CD14-positive monocyte (primary cell): ENCODE measurements at places on chromosomes 2 and 18.

- no peak for DNase-seq
Observed at GRCh38 chr2:28764909-28765711, 13.5 kb downstream of the PPP1CB start.

- DNase-seq: peak; percentile 58
Observed at GRCh38 chr18:44895176-44895798, 214.6 kb downstream of the SETBP1 start.

- DNase-seq: no peak
Observed at GRCh38 chr2:239716536-239717318, 308.4 kb downstream of the NDUFA10 start.

DNA sequence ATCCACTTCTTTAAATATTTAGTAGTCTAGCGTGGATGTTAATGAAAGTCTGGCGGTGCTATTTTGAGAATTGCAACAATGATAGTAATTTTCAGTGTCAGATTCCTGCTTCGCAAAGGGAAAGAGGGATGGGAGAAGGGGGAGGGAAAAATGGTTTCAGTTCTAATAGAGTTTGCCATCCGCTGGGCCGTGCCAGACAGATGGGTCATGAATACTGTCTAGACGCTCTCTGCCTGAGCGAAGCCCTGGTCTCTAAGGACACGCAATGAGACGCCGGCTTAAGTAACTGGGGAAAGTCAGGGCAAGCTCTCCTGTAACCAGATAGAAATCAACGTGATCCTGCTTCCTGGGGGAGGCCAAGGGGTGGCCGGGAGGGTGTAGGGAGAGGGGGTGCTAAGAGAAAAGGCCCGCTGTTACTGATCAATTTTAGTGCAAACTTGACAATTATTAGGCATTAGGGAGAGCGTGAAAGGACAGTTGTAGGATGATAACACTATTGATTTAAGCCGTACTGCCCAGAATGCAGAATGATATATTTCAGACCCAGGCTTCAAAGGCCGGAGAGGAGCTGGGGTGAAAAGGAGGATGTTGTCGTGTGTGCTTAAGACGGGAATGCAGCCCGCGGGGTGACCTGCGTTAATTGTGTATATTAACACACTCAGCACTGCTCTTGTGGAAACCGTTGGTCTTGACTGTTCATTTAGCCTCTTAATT lies 229.2 kb downstream of the LDLRAD4 start:
- no peak for DNase-seq

DNA sequence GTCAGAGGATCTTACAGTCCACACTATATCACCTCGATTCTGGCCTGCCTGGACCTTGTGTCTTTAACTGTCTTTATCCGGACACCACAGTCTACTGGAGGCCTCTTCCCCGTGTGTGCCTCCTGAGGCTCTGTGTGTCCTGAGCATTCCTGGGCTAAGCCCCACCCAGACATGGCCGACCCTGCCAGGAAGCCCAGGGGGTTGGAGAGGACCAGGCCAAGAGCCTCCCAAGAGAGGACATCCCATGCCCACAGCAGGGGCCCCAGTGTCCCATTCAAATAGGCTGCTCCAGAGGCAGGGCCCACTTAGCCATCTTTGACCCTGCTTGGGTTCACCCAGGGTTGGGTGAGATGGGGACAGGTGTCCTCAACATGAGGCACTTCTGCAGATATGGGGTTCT lies 84.7 kb upstream of the OTOS start:
- DNase-seq: no peak

GRCh38 chr2:152221839-152222238 lies 46.3 kb upstream of the STAM2 start:
- DNase-seq: no peak

DNA sequence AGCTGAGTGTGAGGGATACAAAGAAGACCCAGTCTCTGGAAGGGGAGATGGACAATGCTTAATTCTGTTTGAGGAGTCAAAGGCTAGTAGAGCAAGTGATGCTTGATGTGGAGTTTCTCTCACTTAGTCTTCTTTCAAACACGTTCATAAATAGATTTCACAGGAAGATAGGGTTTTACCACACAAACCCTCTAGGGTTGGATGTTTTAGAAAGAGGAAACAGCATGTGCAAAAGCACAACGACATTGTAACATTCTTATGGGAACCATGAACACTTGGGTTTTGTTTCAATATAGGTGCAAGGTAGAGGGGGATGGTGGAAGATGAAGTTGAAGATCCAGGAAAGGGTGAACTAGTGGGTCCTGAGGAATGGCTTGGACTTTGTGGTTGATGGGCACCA lies 10.8 kb upstream of the EFEMP1 start:
- DNase-seq: no peak

DNA sequence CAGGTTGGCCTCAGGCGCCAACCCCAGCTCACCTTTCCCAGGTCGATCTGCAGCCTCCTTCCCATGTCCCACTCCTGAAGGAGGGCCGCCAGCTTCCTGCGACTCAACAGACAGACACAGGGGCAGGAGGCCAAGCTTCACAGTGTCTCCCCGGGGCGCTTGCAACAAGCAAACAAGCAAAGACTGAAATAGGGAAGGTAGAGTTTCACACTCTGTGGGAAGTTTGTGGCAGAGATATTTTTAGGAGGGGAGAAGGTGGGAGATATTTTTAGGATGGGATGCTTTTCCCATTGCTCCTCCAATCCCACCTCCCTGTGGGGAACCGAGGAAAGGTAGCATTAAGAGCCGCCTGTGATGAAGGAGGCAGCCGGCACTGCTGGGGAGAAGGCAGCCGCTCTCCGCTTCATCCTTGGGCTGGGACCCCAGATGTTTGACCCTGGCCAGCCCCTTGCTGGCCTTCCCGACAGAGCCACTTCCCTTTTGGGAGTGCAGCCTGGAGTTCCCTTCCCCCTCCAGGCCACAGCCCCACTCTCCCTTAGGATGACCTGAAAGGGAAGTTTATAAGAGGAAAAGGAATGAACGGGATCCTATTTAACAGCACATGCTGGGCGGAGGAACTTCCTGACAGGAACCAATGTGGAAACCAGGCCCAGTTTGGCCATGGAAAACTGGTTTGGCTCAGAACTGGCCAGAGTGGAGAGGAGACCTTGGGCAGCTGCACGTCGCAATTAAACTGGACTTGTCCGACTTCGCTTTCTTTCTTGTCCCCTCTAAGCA lies 142.2 kb upstream of the SMAD2 start:
- DNase-seq: no peak

- no peak for DNase-seq
Observed at GRCh38 chr2:191748059-191748461, 70.1 kb downstream of the NABP1 start.

DNA sequence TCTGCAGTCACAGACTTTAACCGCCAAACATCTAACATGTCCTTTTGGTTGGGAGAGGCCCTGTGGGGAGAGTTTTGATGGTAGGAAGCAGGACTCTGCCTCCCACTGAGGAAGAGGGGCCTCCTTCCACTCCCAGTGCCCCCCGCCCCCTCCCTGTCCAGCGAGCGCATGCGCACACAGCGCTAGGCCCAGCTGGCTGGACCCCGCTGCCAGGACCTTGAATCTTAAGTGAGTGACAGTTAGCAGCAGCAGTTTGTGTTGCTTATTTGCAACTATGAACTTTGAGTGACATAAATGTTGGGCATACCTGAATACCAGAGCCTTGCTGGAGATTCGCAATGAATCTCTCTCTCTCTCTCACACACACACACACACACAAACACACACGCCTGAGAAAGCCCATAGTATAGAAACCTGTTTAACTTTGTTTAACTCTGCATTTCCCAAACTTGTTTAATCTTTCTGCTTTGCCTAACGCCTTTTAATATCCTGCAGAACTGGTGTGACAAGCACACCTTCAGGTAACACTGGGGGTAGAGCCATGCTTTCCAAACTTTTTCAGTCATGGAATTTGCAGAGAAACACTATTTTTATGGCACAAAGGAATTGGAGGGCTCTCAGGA lies 134.6 kb upstream of the SMAD2 start:
- no peak for DNase-seq

- DNase-seq: no peak
Observed at GRCh38 chr2:157866202-157866601, 9.9 kb downstream of the ACVR1 start.

DNA sequence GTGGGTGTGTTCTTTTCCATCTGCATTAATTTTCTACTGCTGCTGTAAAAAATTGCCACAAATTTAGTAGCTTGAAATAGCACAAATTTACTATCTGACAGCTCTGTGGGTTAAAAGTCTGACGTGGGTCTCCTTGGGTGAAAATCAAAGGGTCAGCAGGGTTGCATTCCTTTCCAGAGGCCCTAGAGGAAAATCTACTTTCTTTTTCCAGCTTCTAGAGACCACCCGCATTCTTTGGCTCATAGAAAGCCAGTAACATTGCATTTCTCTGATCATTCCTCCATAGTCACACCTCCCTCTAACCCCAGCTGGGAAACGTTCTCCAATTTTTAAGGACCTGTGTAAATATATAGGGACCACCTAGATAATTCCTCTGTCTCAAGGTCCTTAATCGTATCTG lies 128.8 kb downstream of the ATL2 start:
- no peak for DNase-seq

- DNase-seq: no peak
Observed at GRCh38 chr2:25194576-25195122, 26.3 kb upstream of the POMC start.

DNA sequence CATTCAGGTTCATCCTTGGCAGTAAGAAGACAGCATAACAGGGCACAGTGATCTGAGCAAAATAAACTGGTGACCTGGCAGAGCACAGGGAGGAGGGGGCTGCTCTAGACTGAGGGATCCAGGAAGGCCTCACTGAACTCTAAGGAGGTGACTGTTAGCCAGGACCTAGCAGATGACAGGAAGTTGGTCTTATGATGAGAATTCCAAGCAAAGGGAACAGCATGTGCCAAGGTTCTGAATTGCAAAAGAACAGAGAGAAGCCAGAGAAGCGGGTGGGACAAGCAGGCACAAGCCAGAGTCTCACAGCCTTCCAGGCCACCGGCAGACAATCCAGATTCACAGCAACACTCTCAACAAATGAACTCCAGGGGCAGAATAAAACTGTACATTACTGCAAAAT lies 152.7 kb upstream of the PTPRM start:
- no peak for DNase-seq

DNA sequence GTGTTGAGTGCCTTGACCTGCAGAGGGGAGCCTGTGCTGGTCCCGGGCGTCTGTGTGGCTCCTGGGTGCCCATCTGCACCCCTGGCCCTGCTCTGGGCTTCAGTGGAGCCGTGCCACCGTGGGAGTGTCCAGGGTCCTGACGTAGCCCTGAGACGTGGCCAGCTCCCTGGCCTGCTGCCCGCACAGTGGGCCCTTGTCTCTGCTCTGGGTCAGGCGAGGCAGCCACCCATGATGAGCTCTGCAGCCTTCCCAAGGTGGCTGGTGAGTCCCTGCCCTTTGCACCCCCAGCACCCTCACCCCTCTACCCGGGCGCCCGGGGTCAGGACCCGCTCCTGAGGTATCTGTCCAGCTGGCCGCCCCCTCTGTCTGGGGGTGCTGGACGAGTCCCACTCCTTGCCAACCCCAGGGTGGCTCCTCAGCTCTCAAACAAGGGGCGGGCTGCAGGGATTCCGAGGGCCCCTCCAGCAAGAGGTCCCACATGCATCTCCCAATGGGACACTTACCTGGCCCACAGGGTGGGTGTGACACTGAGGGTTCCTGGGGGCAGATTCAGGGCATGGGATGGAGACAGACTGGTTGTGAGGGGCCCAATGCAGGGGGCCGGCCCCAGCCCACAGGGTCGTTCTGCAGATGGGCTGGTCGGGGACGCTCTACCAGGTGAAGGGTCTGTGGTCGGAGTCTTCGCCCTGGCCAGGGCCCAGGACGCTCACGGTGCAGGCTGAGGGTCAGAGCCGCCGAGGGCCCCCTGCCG lies 2.4 kb downstream of the NEU4 start:
- no peak for DNase-seq

DNA sequence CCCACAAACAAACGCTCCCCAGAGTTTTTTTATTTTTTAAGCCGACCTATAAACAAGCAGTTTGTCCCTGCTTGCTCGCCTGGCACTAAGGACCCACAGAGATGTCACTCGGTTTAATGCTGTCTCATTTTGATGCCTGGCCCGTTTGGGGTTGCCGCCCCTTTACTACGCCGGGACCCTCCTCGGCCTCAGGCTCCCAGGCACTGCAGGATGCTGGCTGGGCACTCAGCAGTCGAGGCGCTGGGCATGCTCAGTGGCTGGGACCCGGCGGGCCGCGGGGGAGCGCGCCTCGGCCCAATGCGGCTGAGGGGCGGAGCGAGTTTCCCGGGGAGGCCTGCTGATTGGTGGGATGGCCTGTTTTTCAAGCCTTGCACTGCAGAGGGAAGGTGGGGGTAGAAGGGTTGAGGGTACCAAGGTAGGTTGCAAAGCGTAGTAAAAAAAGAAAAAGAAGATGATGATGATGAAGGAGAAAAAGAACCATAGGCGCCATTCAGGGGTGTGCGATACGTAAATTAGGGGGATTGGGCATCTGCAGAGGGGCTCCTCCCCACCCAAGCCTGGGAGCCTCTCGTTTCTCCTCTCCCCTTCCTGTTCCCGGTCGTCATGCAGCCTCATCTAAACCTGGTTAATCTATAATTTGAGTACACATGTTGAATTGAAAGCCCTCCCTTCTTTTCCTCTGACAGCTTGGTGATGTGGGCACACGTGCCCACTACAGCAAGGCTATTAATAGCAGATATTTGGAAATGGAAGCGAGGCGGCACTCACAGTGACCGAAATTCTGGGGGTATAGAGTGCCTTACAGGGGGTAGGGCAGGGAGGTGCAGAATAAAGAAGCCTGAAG lies 1.5 kb upstream of the IRS1 start:
- DNase-seq: no peak

DNA sequence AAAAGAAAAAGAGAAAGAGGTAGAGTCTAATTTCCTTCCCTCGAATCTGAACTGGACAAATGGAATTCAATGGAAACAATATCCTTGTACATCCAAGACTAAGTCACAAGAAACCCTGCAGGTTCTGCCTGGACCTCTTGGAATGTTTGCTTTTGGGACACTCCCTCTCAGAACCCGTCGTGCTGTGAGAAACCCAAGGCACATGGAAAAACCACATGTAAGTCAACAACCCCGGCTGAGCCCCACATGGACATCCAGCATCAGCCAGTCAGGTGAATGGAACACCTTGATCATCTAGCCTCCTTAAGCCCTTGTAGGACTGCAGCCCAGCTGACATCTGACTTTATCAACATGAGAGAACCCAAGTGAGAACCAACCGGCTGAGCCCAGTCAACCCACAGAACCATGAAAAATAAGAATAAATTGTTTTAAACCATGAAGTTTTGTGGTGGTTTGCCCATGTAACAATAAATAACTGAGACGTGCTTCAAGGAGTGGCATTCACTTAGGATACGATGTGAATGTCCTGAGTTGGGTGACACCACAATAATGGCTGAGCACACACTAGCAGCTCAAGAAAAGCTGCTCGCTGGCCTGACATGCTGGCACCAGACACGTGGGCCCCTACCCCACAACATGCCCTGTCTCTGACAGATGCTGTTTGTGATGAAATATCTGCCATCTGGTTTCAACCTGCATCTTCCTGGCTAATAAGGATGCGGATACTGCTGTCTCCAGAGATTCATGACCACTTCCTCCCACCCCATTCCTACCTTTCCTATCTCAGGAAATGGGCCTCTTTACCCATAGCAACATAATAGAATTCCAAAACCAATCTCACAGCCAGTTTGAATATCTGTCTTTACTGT lies 28.8 kb downstream of the PKDCC start:
- DNase-seq: no peak
